ENCODE measurements at places on chromosomes 11 and 22.

- DNase-seq = no peak
Observed at GRCh38 chr22:36332623-36333332, 55.0 kb downstream of the MYH9 start.

- DNase-seq = no peak
Observed at GRCh38 chr11:102279641-102280170, 37.6 kb upstream of the BIRC3 start.

GRCh38 chr11:60890696-60891095 is 15.7 kb downstream of the PRPF19 start:
- DNase-seq = no peak

- peak; percentile 30 for DNase-seq
Observed at GRCh38 chr22:43013355-43014315, 1.3 kb downstream of the PACSIN2 start.

GRCh38 chr22:20571531-20572007 is 64.2 kb downstream of the MED15 start:
- peak; percentile 50 for DNase-seq

DNA sequence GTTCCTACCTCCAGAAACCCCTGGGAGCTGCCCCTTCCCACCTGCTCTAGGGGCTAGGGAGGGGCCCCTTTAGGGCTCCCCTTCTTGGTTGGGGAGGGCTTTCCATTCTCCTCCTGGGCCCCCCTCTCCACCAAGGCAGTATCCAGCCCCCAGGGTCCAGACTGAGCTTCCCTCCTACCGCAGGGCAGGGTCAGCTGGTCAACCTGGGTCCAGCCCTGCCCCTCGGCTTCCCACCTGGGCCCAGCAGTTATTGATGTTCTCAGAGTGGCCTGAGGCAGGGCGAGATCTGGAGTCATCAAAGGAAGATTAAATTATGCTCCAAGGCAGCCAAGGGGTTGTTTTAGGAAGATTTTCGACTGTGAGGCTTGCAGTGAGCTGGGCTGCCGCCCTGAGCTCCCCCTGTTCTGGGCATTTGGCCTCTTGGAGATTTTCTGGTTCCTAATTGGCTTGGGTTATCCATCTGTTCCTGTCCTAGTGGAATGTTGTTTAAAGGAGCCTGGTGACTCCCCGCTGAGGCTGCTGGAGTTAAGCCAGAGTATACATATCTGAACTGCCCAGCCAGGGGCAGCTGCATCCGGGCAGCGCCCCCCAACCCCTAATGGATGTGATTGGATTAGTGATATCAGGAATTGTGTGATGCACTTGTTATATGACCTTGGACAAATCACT is 1.8 kb upstream of the SLC22A8 start:
- no peak for DNase-seq

GRCh38 chr11:27574342-27574741 is 67.8 kb upstream of the LIN7C start:
- DNase-seq = no peak

GRCh38 chr22:43879901-43880540 is 11.8 kb downstream of the PNPLA5 start:
- no peak for DNase-seq

- no peak for DNase-seq
Observed at GRCh38 chr11:488992-489391, 18.1 kb downstream of the RNH1 start.

DNA sequence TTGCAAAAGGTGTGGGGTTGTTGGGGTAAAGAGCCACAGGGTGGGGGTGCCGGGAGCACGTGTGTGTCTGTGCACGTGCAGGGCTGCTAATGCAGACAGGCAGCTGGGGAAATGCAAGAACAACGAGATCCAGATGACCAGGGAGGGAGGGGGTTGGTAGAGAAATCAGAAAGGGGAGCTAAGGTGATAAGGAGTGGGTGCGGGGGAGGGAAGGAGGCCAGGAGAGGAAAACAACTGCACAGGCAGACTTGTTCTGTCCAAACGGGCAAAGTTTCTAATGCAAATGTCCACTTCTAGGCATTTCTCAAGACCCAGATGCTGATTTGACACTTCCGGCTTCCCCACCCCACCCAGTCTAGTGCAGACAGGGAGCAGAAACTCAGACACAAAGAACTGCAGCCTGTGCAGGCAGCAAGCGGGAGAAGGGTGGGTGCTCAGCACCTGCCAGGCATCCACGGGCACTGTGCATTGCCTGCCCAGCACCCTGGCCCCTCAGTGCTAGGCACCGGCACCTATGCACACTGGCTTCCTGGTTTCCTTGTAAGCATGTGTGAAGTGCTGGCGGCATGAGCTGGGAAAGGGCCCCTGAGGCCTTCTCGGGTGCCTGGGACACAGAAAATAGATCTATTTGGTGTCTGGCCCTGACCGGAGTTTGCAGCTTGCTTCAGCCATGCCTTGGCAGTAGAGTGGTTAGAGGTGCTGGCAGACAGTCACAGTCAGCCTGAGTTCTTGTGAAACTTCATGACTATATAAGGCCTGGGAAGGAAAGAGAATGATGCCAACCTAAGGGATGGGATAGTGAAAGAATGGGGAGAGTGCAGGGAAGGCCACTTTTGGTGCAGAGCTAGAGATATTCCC is 220.1 kb upstream of the SORL1-AS1 start:
- no peak for DNase-seq

DNA sequence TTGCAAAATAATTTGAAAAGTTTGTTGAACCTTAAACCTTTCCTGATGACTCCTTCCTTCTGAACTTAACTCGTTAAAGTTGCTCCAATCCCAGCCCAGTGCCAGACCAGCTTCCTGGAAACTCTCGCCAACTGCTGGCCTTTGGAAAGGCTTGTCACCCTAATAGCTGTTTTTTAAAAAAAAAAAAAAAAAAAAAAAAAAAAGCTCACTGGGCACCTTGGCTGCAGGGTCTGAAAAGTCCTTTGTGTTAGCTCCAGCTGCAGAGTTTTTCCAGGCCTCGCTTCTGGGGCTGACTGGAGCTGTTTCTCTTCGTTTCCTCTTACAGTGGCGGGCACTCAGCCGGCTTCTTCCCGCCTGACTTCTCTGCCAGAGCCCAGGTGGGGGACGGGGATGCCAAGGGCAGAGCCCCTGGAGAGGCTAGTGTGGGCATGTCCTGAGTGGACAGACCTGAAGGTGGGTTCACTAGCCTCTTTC is 25.1 kb downstream of the KCNQ1OT1 start:
- no peak for DNase-seq

- DNase-seq = no peak
Observed at GRCh38 chr11:43935424-43935979, 6.9 kb upstream of the C11orf96 start.

- no peak for DNase-seq
Observed at GRCh38 chr11:96307776-96308140, 35.2 kb downstream of the MAML2 start.

DNA sequence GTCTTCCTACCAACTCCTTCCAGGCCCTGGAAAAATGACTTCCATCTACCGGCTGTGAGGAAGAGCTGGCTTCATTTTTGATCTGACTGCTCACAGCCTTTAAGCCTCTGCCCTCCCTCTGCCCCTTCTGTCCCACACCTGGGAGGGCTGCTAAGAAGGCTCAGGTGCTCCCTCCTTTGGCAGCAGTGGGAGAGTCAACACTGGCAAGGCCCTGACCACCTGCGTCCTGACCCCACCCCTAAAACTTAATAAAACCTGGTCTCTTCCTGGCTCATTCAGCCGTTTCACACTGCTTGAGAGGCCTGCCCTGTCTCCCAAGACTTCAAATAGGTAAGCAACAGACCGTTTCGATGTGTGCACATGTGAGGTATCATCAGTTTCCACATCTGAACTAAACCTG is 52.1 kb upstream of the NFRKB start:
- no peak for DNase-seq

DNA sequence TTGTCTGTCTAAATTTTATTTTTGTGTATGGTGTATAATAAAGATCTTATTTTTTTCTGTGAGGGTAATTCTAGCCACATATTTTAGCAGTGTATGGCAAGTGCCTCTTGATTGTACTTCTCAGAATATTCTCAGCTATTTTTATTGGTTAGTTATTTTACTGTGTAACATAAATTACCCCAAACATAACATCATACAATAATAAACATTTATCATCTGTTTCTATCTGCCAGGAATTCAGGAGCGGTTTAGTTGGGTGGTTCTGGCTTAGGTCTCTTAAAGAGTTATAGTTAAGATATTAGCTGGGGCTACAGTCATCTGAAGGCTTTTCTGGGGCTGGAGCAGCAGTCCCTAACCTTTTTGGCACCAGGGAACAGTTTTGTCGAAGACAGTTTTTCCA is 47.8 kb downstream of the PPFIBP2 start:
- no peak for DNase-seq

DNA sequence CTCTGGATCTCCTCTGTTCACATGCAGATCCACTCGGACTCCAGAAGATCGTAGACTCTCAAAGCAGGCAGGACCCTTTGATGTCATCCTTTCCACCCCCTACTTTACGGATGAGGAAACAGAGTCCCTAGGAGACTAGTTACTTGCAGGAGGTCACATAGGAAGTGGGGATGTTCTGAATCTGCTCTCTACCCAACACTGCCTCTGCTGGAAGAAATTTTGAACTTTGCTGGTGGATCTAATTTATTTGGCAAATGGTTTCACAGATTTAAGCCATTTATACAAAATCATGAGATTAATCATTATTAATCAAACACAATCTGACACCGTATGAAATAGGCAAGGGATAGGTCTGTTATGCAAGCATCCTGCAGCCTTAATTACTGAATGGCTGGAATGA is 55.0 kb upstream of the USP47 start:
- no peak for DNase-seq

DNA sequence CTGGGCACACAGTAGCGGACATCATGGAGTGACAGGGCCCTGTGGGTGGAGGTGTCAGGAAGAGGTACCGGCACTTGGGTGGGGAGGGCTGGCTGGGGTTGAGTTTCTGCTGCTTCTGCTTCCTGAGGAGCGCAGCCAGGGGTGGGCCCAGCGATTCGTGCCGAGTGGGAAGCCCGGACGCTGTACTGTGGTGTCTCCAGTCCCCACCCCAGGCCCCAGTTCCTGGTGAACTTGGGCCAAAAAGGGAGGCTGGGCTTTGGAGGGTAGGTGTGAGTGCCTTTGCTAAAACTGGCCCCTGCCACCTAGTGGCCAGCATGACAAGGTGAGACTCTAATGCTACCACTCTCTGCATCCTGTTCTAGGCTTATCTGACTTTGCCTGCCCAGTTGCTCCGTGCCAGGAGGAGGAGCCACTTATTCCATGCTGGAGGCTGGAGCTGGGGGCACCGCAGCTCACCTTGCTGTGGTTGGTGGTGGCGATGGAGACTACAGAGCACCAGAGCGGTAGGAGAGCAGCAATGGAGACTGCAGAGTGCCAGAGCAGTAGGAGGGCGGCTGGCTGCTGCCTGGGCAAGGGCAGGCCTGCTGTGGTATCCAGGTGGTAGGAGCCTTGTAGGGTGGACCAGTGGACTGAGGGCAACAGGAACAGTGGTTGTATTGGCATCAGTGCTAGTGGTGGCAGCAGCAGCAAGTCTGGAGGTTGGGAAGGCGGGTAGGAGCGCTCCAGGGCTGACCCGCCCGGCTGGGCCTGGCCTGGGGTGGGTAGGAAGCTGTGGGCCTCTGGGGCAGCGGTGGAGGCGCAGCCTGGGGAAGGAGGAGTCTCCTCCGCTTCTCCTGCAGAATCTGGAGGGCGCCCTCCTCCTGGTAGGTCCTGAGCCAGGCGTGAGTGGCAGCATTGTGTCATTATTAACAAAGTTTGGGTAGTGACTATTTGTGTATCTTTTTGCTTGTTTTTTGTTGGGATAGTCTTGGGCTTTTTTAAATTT is 2.2 kb upstream of the RFPL2 start:
- DNase-seq = no peak

GRCh38 chr11:118715837-118716260 is 36.4 kb upstream of the TREH start:
- DNase-seq = no peak

DNA sequence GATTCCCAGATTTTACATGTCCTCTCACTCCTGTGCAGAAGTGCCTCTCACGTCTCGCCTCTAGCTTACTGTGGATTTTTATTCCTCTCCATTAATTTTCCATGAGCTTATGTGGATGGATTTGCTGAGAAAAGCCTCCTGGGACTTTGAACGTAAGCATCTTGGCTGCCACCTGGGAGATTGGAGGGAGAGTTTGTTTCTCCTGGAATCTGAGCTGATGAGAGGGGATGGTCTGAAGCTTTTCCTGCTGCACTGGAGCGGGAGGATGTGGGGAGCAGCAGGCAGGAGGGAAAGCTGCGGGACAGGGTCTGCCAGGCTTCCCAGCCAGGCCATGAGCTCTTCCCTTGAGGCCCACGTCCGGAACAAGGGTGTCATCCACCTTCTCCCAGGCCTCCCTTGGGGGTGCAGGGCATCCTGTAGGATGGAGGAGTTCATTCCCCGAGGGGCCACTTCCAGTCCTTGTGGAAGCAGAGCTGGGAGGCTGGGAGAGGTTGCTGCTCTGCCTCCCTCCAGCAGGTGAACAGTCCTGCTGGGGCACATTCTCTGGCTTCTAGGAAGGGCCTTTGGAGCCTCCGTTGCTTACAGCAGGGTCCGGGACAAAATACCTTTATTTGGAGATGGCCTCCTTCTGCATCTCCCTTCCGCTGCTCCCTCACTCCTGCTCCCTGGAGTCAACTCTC is 3.6 kb upstream of the SHANK2 start:
- DNase-seq = no peak

DNA sequence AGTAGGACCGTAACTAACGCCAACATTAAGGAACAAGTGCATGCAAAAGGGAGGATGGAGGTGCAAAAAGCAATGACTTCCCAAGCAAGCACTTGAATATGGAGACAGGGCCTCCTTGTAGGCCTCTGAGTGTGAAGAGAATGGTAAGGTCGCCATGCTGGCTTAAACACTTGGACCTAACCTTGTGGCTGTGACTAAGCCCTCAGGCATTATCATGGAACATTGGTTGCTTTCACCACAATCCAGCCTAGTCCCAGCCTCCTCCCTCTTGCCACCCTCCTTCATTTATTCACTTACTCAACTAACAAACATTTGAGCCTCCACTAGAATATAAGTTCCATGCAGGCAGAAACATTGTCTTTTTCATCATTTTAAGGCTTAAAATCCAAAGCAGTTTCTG is 11.9 kb upstream of the SYTL2 start:
- DNase-seq = no peak

- DNase-seq = no peak
Observed at GRCh38 chr11:83287631-83288030, 1.5 kb upstream of the CCDC90B start.

GRCh38 chr11:33912405-33913361 is 20.8 kb upstream of the LMO2 start:
- DNase-seq = no peak

- no peak for DNase-seq
Observed at GRCh38 chr11:3877364-3878257, 22.1 kb downstream of the STIM1 start.

- DNase-seq = no peak
Observed at GRCh38 chr11:44224867-44225501, 85.0 kb downstream of the ALX4 start.

- no peak for DNase-seq
Observed at GRCh38 chr11:48050304-48050703, 69.9 kb downstream of the PTPRJ start.

DNA sequence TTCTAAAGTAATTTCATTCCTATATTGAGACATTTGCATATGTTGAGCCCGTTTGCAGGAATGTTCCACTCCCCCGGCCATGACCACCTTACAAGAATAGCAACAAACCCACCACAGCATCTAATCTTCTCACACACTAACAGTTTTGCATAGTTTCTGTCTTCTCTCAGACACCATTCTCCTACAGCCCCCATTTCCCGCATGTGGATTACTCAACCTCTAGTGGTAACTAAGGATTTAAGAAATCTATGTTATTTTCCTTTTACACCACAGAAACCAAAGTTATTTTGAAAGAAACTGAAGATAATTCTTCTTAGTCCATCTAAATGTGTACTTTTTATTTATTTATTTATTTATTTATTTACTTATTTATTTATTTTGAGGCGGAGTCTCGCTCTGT is 2.3 kb downstream of the MS4A4E start:
- no peak for DNase-seq

All from memory B cell (primary cell).